Iris pigment epithelial cell (primary cell): ENCODE measurements at places on chromosomes 4 and X.

DNA sequence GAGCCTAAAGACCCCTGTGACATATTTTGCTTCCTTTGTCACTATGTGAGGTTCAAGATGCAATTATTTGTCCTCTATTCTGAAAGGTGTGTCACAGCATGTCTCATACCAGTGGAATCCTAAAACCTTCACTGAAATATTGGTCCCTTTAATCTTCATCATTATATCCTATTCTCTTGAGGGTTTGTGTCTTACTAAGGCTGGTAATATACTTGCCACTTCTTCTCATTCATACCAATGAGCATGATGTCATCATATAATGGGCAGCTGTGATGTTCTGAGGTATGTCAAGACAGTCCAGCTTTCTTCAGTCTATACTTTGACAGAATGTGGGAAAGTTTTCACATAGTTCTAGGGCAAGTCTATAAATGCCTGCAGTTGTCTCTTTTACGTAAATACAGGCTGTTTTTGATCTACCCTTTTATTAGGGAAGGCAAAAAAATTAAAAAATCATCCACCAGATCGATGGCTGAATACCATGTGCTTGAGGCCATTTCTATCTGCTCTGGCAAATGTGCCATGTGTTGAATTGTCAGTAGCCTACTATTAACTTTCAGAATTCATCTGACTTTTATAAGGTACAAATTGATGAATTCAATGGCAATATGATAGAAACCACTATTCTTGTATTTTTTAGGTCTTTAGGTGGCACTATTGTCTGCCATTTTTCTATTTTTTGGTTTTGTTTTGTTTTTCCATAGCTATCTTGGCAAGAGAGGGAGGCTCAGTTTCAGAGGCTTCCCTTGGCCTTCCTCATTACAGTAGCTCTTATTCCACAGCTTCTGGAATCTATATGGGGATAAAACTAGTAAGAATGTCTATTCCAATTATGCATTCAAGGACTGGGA is 209.0 kb downstream of the PPARGC1A start:
- DNase-seq, result no peak

DNA sequence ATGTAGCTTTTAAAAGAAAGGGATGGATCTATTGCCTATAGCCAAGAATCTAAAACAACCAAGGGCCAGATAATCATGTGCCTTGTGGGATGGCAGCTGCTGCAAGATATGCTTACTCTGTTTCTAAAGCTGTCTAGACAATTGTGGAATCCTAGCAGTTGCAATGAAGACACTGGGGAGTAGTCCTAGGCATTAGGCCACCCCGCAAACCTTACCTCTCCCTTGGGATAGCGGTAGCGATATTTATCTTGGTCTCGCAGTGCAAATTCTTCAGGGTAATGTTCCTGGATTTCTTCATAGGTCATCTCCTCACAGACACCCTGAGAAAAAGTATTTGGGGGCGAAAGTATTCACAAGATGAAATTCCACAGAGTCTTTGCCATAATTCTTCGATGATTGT is 24.6 kb downstream of the TRO start:
- DNase-seq, result no peak

DNA sequence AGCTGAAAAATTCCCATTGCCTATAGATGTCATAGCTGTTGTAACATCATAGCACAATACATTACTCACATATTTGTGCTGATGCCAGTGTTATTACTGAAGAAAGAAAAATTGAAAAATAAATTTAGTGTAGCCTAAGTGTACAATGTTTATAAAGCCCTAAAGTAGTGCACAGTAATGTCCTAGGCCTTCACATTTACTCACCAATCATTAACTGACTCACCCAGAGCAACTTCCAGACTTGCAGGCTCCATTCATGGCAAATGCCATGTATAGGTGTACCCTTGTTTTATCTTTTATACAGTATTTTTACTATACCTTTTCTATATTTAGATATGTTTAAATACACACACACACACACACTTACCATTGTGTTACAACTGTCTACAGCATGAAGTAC is 265.4 kb upstream of the MAGEB18 start:
- no peak for DNase-seq

DNA sequence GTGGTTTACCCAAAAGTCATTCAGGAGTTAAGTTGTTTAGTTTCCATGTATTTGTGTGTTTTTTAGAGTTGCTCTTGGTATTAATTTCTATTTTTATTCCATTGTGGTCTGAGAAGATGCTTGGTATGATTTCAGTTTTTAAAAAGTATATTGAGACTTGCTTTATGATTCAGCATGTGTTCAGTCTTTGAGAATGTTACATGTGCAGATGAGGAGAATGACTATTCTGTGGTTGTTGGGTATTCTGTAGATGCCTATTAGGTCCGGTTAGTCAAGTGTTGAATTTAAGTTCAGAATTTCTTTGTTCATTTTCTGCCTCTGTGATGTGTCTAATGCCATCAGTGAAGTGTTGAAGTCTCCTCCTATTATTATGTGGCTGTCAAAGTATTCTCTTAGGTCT is 249.4 kb downstream of the ARHGAP10 start:
- peak; percentile 70 for DNase-seq

DNA sequence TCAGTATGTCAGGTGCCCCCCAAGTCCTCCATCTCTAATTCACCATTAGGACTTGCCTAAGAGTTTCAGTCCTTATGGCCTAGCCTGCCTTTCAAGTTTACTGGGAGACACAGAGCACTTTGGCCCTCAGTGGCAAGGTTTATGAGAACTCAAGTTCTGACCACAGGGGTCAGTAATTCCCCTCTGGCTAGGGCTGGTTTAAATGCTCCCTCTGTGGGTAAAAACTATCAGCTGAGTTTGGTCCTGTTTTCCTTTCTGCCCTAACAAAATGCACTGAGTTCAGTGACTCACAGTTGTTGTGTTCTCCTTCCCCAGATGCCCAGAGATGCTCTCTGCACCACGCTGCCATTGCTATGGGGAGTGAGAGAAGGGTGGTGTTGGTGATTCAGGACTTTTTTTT is 163.2 kb downstream of the RELL1 start:
- no peak for DNase-seq

GRCh38 chr4:7867701-7868435 is 71.8 kb downstream of the AFAP1 start:
- DNase-seq, result peak; percentile 69

DNA sequence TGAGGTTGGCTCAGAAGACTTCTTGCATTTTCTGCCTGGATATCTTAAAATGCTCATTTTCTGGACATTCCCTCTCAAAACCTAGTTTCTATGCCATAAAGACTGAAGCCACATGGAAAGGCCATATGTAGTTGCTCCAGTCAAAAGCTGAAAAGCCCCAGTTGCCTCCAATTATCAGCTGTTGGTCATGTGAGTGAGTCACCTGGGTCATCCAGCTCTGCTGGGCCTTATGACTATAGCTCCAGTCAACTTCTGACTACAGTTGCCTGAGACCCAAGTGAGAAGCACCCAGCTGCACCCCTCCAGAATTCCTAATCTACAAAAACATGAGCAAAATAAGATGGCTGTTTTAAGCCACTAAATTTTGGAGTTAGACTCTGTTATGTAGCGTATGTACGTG is 41.9 kb downstream of the HELQ start:
- no peak for DNase-seq

- peak; percentile 69 for DNase-seq
Measured at GRCh38 chr4:41120297-41121217, 93.8 kb downstream of the APBB2 start.

- no peak for DNase-seq
Measured at GRCh38 chr4:72484981-72485380, 84.0 kb downstream of the ADAMTS3 start.

GRCh38 chr4:53520116-53520515 is 71.2 kb downstream of the LNX1 start:
- no peak for DNase-seq

DNA sequence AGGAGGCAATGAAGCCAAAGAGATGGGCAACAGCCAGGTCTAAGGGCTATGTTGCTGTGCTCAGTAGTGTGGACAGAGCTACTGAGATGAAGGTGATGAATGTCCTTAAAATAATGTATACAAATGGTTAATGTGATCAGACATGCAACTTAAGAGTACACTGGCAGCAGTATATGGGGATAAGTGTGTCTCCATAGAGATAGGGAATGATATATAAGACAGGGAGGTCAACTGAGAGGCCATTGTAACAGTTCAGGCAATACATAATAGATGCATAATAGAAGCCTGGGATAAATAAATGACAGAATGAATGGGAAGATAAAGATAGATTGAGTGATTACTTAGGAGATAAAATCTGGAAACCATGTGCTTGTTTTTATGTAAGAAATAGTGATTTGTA is 250.0 kb downstream of the CFAP299 start:
- DNase-seq, result no peak
